Muscle of leg (tissue), 16 donors: ENCODE measurements at places on chromosomes 7 and 10. TPM values are rescaled to one million over a fixed set of nuclear protein-coding genes. Genes with fewer than 3 reads are reported as not detected.

CNTNAP2 gene
- total RNA-seq = 9.4 TPM

ELMO1 gene
- 23.8 TPM for total RNA-seq

LIPK gene
- total RNA-seq = not detected

MNX1 gene
- not detected for total RNA-seq

NPFFR1 gene
- not detected for total RNA-seq

UNCX gene
- total RNA-seq = not detected

CABCOCO1 gene
- total RNA-seq = 0.13 TPM

MEPCE gene
- 23.5 TPM for total RNA-seq

TUBB8 gene
- total RNA-seq = 0.09 TPM

GIMAP6 gene
- 18.7 TPM for total RNA-seq

SGCE gene
- 150 TPM for total RNA-seq

SPACDR gene
- 1.2 TPM for total RNA-seq

DPCD gene
- 23.8 TPM for total RNA-seq

GJD4 gene
- total RNA-seq = 2.0 TPM

CFAP70 gene
- 1.3 TPM for total RNA-seq

ZNF282 gene
- 13.3 TPM for total RNA-seq

LRRC18 gene
- total RNA-seq = 0.18 TPM

LRIT2 gene
- total RNA-seq = not detected

ABCB4 gene
- total RNA-seq = 0.49 TPM

- no peak for DNase-seq
Observed at GRCh38 chr7:149833495-149834130, 4.6 kb upstream of the ZNF862 start.

DNA sequence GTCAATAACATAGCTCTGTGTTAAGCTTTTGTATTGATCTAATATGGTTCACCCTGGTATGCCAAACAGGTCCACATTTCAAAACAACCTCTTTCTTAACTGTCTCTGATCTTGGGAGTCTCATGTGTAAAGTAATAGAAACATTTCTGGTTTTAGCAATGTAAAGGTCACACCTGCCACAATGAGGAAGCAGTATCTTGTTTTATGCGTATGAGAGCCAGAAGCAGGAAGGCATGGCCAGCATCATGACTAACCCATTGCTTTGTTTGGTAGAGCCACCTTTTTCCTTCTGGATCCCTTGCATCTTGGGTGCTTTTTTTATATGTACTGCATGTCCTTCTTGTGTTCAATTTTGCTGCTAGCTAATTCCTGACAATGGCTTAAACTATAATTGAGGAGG lies 411.3 kb upstream of the SEMA3C start:
- DNase-seq = no peak

GRCh38 chr10:70779511-70780369 lies 5.4 kb downstream of the TBATA start:
- peak; percentile 40 for DNase-seq

GRCh38 chr7:23759671-23760391 lies 49.8 kb downstream of the STK31 start:
- no peak for DNase-seq

DNA sequence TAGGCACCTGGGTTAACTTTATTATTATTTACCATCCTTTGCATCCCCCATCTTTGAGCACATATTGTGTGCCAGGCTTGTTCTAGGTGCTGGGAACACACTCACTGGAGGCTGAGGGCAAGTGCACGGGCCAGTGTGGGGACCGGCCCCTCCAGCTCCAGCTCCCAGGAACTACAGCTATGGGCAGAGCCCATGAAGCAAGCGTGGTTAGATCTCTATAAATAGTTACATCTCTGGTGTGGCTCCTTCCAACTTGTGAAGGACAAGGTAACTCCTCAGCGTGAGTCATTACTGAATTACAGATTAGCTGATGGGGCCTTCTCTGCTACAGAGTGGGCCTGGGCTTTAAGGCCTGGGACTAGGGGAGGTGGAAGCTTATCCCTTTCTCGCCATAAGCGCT lies 583.5 kb downstream of the SDK1 start:
- no peak for DNase-seq

- DNase-seq = no peak
Observed at GRCh38 chr7:127322351-127322750, 69.6 kb upstream of the GRM8 start.

- peak; percentile 37 for DNase-seq
Observed at GRCh38 chr10:58775960-58776567, 263.4 kb downstream of the BICC1 start.

GRCh38 chr7:7212612-7213011 lies 30.3 kb downstream of the C1GALT1 start:
- DNase-seq = no peak

GRCh38 chr7:15648461-15648961 lies 38.0 kb downstream of the MEOX2 start:
- no peak for DNase-seq

DNA sequence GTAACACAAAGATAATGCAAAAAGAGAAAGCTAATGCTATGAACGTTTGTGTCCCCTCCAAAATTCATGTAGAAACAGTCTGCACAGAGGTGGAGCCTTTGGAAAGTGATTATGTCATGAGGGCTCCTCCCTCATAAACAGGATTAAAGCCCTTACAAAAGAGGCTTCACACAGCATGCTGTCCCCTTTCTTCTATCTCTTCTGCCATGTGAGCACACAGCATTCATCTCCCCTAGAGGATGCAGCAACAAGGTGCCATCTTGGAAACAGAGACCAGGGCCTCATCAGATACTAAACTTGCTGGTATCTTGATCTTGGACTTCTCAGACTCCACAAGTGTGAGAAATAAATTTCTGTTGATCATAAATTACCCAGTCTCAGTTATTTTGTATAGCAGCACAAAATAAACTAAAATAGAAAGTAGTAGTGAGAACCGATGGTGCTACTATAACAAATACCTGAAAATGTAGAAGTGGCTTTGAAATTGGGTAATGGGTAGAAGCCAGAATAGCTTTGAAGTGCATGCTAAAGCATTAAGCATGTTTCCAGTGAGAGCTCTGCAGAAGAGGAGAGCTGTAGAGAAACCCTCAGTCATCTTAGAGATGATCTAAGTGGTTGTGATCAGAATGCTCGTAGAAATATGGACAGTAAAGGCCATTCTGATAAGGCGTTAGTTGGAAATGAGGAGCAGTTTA lies 108.7 kb downstream of the DNAJC1 start:
- DNase-seq = no peak

- DNase-seq = no peak
Observed at GRCh38 chr7:1899196-1899595, 229.1 kb downstream of the ELFN1 start.

DNA sequence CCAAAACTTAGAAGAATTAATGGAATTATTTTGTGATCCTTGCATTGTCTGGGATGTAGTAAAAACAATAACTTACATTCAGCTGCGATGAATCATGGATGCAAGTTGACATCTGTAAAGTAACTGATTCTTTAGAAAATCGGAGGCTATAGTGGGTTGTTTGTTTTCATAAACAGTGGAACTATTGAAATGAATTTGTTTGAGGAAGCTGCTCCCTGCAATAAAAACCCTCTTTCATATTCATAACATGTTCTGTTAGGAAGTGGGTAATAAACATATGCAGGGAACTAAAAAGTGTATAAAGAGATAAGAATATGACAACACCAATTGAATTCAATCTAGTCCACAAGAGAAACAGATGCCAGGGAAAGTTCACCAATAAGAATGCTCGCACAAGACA lies 53.6 kb downstream of the AGMO start:
- DNase-seq = no peak

DNA sequence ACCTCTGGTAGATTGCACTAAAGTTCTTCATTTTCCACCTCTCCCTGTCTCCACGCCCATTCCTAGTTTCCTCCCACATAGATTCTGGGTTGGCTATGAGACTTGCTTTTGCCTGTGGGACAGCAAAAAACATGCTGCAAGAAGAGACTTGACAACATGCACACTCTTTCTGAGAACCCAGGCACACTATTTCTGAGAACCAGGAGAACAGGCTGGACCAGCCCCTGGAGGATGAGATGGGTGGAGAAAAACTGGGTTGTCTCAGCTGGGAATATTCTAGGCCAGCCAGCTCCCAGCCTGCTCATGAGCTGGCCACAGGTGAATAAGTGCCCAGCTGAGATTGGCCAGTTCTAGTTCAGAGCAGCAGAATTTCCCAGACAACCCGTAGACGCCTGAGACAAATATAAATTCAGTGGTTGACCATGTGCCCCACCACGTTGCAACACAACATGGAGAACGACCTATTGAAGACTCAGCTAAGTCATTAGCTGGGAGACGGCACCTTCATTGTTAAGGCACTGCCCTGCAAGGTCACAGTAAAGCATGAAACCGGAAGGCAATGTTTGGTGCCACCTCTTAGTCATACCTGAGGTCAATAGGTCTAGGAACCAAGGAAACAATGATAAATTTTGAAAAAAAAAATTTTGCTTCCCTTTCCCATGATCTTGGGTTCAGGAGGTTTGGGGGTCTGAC lies 92.7 kb upstream of the AKR1E2 start:
- DNase-seq = no peak

DNA sequence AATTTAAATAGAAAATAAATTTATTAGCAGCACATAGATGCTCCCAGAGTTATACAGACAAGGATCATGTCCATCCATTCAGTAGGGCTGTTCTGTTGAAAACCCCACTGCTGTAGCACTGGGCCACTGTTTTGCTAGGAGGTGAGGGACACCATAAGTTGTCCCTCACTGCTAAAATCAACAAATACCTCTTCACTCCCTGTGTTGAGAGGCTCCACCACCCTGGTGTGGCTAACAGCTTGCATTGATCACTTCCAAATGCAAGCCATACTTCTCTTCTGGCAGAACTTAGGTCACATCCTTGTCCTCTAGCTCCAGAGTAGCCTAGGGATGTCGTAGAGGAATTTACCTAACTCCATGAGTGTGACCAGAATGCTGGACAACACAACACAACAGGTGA lies 55.4 kb downstream of the MDFIC start:
- no peak for DNase-seq

DNA sequence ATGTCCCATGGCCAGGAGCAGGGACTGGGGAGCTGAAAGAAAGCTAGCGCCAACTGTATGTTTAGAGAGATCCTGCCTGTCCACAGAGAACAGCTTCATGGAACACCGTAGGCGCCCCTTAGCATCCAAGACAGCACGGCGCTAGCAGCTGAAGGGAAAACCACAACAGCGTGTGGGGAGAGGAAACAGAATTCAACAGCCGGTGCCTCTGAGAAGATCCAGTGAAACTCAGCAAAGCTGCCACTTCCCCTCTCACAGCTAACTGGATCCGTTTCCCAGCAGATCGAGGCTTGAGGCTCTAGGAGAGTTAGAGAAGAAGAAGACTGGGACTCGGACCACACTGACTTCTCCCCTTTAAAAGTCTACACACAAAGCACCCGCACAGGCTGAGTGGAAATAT lies 145.0 kb downstream of the MAD1L1 start:
- DNase-seq = peak; percentile 58

GRCh38 chr7:94605031-94605430 lies 50.9 kb downstream of the SGCE start:
- no peak for DNase-seq

DNA sequence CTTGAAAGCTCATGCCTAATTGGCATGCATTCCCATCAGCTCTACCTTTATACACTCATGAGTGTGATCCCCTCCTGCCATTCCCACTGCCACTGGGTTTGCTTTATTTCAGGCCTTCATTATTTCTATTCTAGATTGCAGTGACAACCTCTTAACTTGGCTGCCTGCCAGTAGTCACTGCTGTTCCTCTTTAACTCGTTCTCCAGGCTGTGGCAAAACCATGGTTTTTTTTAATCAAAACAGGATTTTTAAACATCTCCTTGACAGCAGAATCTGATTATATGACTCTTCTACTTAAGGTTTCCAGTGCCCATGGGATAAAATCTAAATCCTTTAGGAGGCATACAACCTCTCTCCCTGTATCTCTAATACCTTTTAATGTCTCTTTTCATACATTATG lies 223.7 kb upstream of the PCDH15 start:
- DNase-seq = peak; percentile 36

GRCh38 chr10:102452672-102453340 lies 1.5 kb upstream of the C10orf95 start:
- DNase-seq = peak; percentile 54

DNA sequence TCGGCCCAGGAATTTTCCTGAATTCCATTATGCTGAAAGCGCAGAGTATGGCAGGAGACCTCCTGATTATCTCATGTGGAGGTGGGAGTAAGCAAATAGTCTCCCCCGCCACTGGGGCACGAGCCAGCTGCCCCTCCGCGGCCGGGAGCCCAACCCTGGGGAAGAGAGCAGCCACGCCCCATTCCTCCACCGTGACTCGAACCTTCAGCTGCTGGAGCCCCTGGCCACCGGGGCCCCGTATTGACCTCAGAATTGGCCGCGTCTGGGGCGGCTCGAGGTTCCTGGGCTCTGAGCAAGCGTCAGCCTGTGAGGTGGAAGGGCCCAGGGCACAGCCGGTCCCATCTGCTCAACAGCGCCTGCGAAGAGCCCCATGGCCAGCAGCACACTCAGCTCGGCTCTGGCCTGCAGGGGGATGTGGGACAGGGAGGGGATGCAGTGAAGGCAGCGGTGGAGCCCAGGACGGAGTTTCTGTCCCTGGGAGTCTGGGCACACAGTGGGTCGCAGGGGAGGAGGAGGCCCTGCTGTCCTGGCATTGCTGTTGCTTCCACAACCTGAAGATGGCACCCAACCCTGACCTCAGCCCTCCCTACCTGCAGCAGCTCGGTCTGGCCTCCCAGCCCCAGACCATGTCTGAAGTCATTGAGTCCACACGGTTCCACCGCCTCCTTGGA lies 97.8 kb downstream of the CHST15 start:
- DNase-seq = peak; percentile 60

DNA sequence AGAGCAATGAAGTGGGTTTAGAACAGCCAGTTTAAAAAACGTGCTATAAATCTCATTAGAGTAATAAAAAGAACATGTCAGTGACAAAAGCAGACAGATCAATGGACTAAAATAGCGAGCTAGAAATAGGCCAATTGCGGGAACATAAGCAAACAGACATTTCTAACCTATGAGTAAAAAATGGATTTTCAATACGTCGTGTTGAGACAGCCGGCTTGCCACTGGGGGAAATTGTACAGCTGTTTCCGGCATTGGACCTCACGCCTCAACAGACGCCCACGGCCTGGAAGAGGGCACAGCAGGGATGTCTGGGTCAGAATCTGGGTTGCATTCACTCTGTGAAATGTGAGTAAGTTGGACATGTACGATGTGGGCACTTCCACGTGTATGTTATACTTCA lies 92.9 kb downstream of the SVOPL start:
- DNase-seq = peak; percentile 37

DNA sequence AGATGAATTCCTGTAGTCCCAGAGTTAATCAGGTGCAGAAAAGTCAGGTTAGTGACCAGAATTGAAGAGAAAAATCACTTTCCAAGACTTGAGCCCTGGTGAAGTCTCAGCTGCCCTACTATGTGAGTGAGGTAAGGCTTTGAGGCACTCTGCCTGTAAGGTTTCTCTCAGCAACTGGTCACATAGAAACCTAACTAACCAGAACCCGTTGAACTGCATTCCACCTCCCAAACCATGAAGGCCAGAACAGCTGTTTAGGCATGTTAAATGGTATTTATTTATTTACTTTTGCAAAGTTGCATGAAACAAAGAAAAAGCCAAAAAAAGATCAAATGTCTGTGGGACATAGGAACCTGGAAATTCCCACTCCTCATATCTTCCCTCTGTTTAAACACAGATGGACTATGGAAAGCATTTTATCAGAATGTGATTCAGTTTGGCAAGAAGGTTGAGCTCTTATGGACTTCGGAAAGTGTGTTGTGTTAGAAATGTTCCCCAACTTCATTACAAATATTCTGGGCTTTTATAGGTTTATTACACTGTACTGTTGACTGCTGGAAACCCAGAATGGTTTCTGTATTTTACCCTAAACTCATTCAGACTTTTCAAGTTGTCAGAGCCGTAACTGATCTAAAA lies 12.8 kb upstream of the GPR85 start:
- no peak for DNase-seq
